ENCODE measurements at places on chromosomes 6 and 20. TPM values are rescaled to one million over a fixed set of nuclear protein-coding genes. Genes with fewer than 3 reads are reported as not detected.

RIPOR2 gene
- 3.0 TPM for total RNA-seq

TRIM27 gene
- total RNA-seq = 34.3 TPM

TRIM15 gene
- 3.0 TPM for total RNA-seq

EYS gene
- total RNA-seq = 1.3 TPM

HSPA12B gene
- total RNA-seq = 1.4 TPM

BLOC1S5 gene
- total RNA-seq = 4.9 TPM

TEAD3 gene
- 6.3 TPM for total RNA-seq

LSM14B gene
- total RNA-seq = 19.6 TPM

SPTLC3 gene
- 24.5 TPM for total RNA-seq

CLPSL2 gene
- total RNA-seq = not detected

RWDD2A gene
- total RNA-seq = 2.5 TPM

RAET1G gene
- not detected for total RNA-seq

PDE10A gene
- total RNA-seq = 0.45 TPM

CDKN1A gene
- 32.6 TPM for total RNA-seq

SIRPA gene
- total RNA-seq = 35.9 TPM

SLPI gene
- total RNA-seq = 147 TPM

MYT1 gene
- not detected for total RNA-seq

PAK5 gene
- total RNA-seq = 0.08 TPM

VPS16 gene
- 19.3 TPM for total RNA-seq

CUL9 gene
- total RNA-seq = 18.1 TPM

WFDC12 gene
- total RNA-seq = not detected

OR12D3 gene
- total RNA-seq = not detected

SRMS gene
- not detected for total RNA-seq

STX11 gene
- 0.75 TPM for total RNA-seq

GRM1 gene
- total RNA-seq = not detected

Measured in left lobe of liver (tissue), 2 donors.